ENCODE measurements at places on chromosomes 3 and 15. TPM values are rescaled to one million over a fixed set of nuclear protein-coding genes. Genes with fewer than 3 reads are reported as not detected.

CLRN1 gene
- not detected for polyA plus RNA-seq

TMEM108 gene
- 46.1 TPM for polyA plus RNA-seq

CA12 gene
- polyA plus RNA-seq: 4.1 TPM

GOLGA6A gene
- polyA plus RNA-seq: 0.56 TPM

CADPS gene
- 2.9 TPM for polyA plus RNA-seq

GRCh38 chr15:74345051-74345450 is 22.4 kb downstream of the CYP11A1 start:
- no peak for DNase-seq
- no peaks in the 10 kb centered on the region for H3K36me3 ChIP-seq
- H3K27ac ChIP-seq: no peak overlapping the region
- H3K4me1 ChIP-seq: peaks cover 3% of the 10 kb centered on the region
- H3K27me3 ChIP-seq: no peaks in the 10 kb centered on the region

- no peak for DNase-seq
- H3K27ac ChIP-seq: no peak overlapping the region
- peak overlapping the region; percentile 38 for H3K4me3 ChIP-seq
Observed at GRCh38 chr15:52790941-52791751, 1.0 kb upstream of the ONECUT1 start.

DNA sequence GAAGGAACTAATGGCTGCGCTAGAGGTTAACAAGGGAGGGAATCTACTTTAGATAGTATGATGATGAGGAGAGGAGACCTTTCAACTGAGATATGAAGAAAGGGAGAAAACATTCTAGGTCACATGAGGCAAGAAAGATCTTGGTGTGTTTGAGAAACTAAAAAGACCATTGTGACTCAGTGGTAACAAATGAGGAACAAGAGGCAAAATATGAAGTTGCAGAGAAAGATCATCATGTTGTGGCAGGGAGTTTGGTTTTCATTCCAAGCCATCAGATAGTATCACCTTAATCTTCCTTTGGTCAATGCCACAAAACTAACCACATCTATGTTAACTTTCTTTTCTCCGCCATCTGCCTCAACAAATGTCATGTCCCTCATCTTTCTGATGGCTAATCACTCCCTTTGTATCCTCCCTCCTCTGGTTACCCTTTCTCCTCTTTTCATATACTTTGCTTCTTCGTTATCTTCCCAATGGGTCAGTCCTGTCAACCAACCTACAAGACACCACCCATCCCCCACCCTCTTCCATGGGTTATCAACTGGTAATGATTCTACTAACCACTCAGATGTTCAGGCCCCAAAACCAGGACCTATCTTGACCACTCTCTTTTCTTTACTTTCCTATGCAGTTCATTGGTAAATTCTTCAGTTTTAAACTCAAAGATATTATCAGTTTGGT is 2.4 kb upstream of the PDCD6IP start:
- peaks cover 29% of the 10 kb centered on the region for H3K4me1 ChIP-seq
- H3K27ac ChIP-seq: no peak overlapping the region
- no peak overlapping the region for H3K4me3 ChIP-seq
- no peaks in the 10 kb centered on the region for H3K27me3 ChIP-seq
- H3K36me3 ChIP-seq: no peaks in the 10 kb centered on the region

DNA sequence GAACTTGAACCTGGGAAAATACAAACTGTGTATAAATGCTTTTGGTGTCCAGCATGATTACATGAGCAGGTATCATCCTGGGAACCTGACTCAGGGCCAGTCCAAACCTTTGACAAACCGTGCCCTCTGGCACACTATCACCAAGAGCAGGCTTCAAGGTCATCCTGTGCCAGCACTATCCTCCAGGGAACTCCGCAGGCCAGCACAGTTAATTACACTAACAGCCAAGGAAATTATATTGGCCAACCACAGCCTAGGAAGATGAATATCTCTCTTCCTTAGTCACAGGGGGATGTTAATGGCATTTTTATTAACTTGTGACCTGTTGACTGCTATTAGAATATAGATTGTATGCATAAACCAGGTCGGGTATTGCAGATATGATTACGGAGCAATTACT is 262.0 kb downstream of the TUSC7 start:
- DNase-seq: no peak
- no peak overlapping the region for H3K4me3 ChIP-seq
- no peaks in the 10 kb centered on the region for H3K4me1 ChIP-seq
- no peaks in the 10 kb centered on the region for H3K36me3 ChIP-seq

GRCh38 chr15:76078285-76078877 is 18.6 kb downstream of the TMEM266 start:
- H3K4me1 ChIP-seq: peaks cover 6% of the 10 kb centered on the region
- H3K36me3 ChIP-seq: no peaks in the 10 kb centered on the region
- no peaks in the 10 kb centered on the region for H3K27me3 ChIP-seq
- H3K27ac ChIP-seq: no peak overlapping the region
- H3K4me3 ChIP-seq: no peak overlapping the region
- DNase-seq: no peak

DNA sequence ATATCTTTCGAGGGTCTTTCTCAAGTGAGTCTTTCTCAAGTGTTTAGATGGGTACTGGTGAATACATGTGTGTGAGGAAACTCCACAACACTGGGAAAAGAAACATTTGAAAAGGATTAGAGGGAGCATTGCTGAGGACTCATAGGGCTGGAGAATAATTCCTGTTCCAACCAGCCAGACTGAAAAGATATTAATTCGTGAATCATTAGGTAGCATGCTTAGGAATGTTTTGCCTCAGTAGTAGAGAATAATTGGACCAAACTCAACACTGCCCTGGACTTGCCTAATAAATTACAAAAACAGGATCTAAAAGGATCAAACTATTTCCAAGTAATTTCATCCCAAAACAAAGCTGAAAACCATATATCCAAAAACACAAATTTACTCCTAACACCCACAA is 17.3 kb downstream of the PP2D1 start:
- no peaks in the 10 kb centered on the region for H3K36me3 ChIP-seq
- H3K27me3 ChIP-seq: no peaks in the 10 kb centered on the region
- H3K27ac ChIP-seq: no peak overlapping the region
- H3K4me3 ChIP-seq: no peak overlapping the region
- H3K4me1 ChIP-seq: no peaks in the 10 kb centered on the region

DNA sequence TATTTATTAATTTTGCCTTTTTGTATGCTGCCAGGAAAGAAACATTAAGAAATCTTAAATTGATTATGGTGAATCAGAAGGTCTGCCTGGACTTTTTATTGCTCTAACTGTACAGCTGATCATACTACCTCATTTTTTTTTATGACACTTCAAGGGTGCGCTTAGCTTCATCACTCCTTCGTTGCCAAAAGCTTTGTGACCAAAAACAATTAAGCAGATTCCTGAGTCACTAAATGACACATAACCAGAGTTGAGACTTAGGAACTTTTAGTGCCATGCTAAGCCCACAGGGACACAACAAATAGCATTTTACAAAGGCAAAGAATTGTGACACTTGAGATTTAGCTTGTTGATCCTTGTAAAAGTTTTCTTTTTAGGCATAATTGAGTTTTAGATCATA is 4.9 kb downstream of the ADIPOQ start:
- no peak for DNase-seq
- H3K4me1 ChIP-seq: no peaks in the 10 kb centered on the region
- no peak overlapping the region for H3K27ac ChIP-seq

- no peaks in the 10 kb centered on the region for H3K36me3 ChIP-seq
- no peak for DNase-seq
- no peaks in the 10 kb centered on the region for H3K27me3 ChIP-seq
- H3K27ac ChIP-seq: no peak overlapping the region
Observed at GRCh38 chr15:63185206-63185605, 4.2 kb upstream of the RAB8B start.

GRCh38 chr15:74319138-74319460 is 48.3 kb downstream of the CYP11A1 start:
- no peaks in the 10 kb centered on the region for H3K27me3 ChIP-seq
- no peak overlapping the region for H3K27ac ChIP-seq
- DNase-seq: no peak
- peaks cover 4% of the 10 kb centered on the region for H3K4me1 ChIP-seq

DNA sequence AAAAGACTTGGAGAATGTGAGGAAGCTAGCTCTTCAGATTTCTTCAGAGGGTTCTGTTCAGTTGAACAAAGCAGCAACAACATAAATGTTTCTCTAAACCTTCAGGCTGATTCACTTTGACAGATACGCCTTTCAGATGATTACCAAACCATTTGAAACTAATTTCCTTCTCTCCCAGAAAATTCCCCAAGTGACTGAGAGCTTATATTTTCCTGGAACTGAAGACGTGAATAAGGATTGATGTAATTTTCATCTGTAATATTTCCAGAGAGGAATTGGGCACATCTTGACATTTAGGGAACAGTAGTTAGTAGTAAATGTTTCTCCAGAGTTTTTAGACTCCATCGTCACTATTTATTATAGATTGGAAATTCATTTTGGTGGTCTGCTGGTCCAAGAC is 108.6 kb upstream of the AADACL2 start:
- no peaks in the 10 kb centered on the region for H3K27me3 ChIP-seq
- H3K4me1 ChIP-seq: no peaks in the 10 kb centered on the region
- no peaks in the 10 kb centered on the region for H3K36me3 ChIP-seq
- H3K27ac ChIP-seq: no peak overlapping the region

- H3K27ac ChIP-seq: no peak overlapping the region
- no peaks in the 10 kb centered on the region for H3K36me3 ChIP-seq
- no peak for DNase-seq
Observed at GRCh38 chr15:88246081-88246480, 10.5 kb downstream of the NTRK3 start.

DNA sequence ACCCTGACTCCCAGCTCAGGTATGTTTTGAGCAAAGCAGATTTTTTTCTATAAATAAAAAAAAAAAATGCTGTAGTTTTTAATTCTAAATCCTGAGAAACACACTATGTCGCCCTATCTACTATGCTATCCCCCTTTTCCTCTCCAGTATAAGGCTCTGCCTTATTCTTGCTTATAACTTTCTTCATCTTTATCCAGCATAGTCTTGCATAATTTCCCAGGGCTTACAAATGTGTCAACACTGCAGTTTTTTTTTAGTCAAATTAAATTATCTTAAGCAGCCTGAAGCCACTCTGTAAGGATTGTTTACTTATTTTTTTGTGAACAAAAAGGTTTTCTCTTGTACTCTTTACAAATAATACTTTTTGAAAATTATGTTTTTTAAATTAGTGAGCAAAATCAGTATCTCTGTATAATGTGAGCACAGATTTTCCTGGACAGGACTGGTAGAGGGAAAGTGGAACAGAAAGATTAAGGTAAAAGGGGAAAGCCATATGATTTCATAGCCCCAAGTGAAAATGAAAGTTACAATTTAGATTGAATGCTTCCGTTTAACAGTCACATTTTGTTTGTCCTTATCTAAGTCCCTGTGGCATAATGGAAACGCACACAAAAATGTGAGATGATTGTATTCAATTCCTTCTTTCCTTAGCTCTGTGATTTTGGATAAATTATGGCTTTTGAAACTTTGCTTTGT is 5.6 kb upstream of the PYDC2 start:
- no peak for DNase-seq
- H3K27me3 ChIP-seq: no peaks in the 10 kb centered on the region
- no peaks in the 10 kb centered on the region for H3K4me1 ChIP-seq
- H3K4me3 ChIP-seq: no peak overlapping the region
- no peaks in the 10 kb centered on the region for H3K36me3 ChIP-seq

- H3K27me3 ChIP-seq: no peaks in the 10 kb centered on the region
- no peak for DNase-seq
- H3K27ac ChIP-seq: no peak overlapping the region
- no peak overlapping the region for H3K4me3 ChIP-seq
Observed at GRCh38 chr15:91954292-91954691, 100.8 kb downstream of the SLCO3A1 start.

DNA sequence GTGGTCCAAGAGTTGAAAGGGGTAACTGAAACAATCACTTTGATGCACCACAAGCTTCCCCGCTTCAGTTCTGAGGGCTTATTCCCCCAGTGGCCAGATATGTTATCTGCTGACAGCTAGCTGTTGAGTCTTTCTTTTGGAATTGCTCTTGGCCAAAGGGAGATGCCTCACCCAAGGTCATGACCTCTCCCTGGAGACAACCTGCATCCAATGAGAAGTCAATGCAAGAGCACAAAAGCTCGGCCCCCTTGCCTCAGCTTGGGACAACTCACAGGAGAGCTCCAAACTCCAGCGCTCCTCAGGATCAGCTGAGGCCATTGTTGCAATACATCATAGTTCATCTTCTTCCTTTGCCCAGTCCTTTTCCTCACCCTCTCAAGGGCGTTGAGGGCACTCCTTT is 31.0 kb upstream of the THBS1 start:
- H3K4me1 ChIP-seq: no peaks in the 10 kb centered on the region
- H3K36me3 ChIP-seq: no peaks in the 10 kb centered on the region
- DNase-seq: no peak
- no peaks in the 10 kb centered on the region for H3K27me3 ChIP-seq

GRCh38 chr3:176403531-176403930 is 793.8 kb downstream of the TBL1XR1 start:
- H3K27me3 ChIP-seq: no peaks in the 10 kb centered on the region
- no peak overlapping the region for H3K4me3 ChIP-seq
- no peak overlapping the region for H3K27ac ChIP-seq
- H3K36me3 ChIP-seq: no peaks in the 10 kb centered on the region
- no peak for DNase-seq
- no peaks in the 10 kb centered on the region for H3K4me1 ChIP-seq
